GM23338 (cell line): ENCODE measurements at places on chromosomes 5 and 9.

- no peak for DNase-seq
These were observed 11.7 kb upstream of the TRIM14 start for GRCh38 chr9:98130576-98131228.

DNA sequence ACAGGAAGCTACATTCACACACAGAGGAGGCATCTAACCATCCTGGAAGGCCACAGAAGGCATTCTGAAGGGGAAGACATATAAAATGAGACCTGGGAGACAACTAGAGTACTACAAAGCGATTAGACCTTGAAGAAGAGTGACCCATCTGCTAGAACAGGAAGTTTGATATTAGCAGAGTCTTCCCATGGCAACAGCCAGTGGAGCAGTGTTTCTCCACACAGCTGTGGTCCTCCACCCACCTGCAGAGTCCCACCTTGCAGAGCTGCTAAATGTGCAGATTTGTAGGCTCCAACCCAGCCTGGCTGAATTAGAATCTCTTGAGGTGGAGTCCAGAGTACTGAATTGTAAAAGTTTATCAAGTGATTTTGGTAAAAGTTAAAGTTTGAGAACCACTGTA lies 267.0 kb downstream of the CETN3 start:
- no peak for DNase-seq

DNA sequence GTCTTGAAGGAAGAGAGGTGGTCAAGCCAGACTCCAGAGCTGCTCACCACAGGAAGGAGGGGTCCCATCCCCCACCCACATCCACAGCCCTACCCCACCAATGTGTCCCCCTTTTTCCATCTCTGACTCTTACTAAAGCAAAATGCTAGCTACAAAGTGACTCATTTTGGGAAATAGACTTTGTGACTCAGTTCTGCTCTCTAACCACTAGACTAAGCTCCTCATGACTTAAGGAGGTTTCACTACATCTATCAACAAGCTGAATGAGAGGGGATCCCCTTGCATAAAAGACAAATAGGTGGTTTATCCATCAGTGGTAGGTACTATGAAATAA lies 35.1 kb upstream of the ADRB2 start:
- no peak for DNase-seq

DNA sequence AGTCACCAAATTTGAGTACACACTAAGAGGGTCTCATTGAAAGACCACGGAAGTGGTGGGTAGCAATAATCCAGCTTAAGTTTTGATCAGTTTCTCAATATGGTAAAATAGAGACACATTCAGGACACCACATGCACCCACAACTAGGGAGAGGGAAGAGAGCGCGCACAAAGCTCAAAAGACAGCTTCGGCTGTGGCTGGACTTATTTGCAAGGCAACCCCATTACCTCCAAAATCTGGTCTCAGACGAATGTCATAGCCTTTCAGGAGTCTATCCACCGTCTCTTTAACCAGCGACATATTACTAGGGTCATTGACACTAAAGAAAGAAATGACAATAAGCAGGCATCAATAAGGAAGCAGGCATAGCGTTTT lies 443 bp downstream of the GABRB2 start:
- peak; percentile 7 for DNase-seq

GRCh38 chr9:28688172-28688571 lies 1114.9 kb upstream of the C9orf72 start:
- peak; percentile 54 for DNase-seq

- no peak for DNase-seq
These were observed 32.9 kb upstream of the GPR21 start for GRCh38 chr9:123000371-123001068.

DNA sequence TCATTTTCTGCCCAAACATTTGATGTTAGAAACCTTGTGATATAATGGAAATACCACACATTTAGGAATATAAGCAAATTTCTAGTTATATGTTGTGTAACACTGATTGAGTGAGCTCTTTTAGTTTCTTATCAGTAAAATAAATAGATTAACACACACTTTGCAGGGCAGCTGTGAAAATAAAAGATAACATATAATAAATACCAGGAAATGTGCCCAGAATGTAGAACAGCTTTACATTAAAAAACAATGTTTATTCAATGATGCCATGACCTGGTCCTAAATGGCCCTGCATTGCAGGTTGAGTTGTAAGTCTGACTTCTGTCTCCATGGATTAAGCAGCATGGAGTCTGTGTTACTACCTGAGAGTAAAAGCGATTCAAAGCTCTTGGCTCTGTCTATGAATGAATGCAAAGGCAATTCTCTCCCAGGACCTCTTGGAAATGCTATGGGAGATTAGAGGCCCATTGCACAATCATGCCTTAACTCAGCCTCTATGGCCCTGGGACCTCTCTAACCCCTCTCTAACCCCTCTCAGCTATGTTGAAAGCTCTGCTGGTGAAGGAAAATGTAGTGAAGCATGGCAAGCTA lies 296.0 kb upstream of the ACTBL2 start:
- no peak for DNase-seq

DNA sequence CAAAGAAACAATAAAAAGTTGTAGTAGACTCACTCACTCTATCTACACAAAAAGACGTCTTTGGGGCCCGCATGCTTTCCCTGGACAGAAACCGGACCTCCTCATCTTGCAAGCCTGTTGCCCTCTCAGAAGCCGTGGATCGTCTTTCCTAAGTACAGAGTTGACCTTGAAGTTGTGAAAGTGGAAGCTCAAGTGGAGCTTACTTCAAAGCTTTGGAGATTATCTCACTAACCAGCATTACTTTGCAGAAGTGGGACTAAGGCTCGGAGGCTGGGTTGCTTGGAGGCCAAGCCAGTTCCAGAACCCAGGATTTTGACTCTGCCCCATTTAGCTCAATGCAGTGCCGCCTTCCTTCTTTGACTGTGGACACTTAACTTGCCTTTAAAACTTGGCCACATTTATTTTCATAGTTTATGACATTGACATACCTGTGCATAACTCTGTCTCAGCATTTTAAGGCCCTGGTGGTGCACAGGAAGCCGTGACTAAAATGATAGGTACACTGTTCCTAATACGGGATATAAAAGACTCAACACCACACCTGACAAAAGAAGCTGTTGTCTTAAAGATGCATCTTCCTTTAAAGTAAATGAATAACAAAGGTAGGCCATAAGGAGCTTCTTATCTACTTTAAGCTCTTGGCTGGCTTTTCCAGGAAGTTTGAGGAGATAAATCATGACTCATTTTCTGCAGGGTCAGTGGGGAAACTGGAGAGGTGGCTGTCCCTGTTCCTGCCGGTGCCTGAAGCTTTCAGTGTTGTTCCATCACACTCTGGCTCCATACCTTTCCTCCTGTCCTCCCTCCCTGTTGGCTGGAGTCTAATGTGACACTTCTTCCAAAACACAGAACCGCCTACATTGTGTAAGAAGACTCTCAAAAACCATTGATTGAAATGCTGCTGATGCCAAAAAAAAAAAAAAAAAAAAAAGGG lies 10.7 kb downstream of the SLC25A25 start:
- no peak for DNase-seq

DNA sequence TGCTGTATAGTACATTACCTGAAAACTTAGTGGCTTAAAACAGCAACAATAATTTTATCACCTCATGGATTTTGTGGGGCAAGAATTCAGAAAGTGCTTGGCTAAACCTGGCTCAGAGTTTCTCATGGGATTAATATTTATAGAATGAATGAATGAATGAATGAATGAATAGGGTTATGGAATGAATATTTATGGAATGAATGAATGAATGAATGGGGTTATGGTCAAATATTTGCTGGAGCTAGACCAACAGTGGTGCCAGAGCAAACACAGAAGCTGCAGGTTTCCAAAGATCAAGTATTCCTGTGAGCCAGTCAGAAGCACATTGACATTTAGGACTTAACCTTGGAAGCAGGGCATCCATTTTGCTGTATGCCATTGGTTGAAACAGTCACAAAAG lies 35.7 kb downstream of the PLPPR1 start:
- no peak for DNase-seq

DNA sequence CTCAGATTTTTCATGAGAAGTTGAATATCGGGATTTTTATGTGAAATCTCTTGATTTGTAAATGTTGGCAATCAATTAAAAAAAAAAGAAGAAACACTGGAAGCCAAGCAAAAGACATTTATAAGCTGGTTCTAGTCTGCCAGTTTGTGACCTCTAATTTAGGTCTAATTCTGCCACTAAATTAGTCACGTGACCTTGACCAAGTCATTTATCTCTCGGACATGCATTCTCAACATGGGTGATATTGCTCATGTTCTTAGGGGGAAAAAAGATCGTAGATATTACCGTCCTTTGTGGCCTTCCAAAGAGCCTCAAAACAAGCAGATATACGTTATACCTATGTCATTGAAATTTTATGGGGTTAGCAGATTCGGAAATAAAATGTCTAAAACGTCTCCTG lies 52.9 kb upstream of the PTPDC1 start:
- DNase-seq = no peak

DNA sequence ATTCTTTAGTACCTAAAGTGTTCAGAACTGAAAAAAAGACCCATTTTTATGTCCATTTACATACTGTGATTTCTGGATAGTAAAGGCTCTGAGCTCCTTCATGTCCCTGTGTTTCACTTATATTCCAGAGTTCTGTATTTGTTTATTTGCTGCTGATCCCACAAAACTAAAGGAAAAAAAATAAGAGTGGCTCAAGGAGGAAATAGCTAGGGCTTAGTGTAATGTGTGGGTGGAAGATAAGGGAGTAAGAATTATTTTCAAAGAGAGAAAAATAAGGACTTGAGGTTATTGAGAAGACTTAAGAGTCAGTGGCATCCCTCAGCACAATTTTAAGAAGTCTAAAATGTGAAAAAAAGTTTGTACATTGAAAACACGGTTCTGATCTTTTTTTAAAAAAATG lies 46.0 kb downstream of the ENTREP1 start:
- DNase-seq = no peak

GRCh38 chr9:70392189-70392588 lies 22.3 kb downstream of the KLF9 start:
- DNase-seq = no peak

- no peak for DNase-seq
These were observed 10.5 kb upstream of the IPPK start for GRCh38 chr9:92680166-92681119.

- no peak for DNase-seq
These were observed 247.5 kb downstream of the MARCHF11 start for GRCh38 chr5:15932066-15932465.
